ENCODE measurements at places on chromosomes 6 and 20. TPM values are rescaled to one million over a fixed set of nuclear protein-coding genes. Genes with fewer than 3 reads are reported as not detected.

ZNF311 gene
- 0.64 TPM for total RNA-seq

SGK2 gene
- total RNA-seq: 14.0 TPM

PRL gene
- total RNA-seq: 0.58 TPM

TGM3 gene
- not detected for total RNA-seq

OPRM1 gene
- not detected for total RNA-seq

GABRR1 gene
- not detected for total RNA-seq

PROCR gene
- 103 TPM for total RNA-seq

OPN5 gene
- not detected for total RNA-seq

MOCS1 gene
- total RNA-seq: 70.0 TPM

DNMT3B gene
- 0.39 TPM for total RNA-seq

ARMH2 gene
- not detected for total RNA-seq

DLK2 gene
- not detected for total RNA-seq

ADGRF5 gene
- 71.1 TPM for total RNA-seq

RCAN2 gene
- 6.7 TPM for total RNA-seq
